SK-N-SH treated with all-trans-retinoic acid at 6 μM for 48 hours (cell line): ENCODE measurements at places on chromosomes 16 and 17.
A peak's percentile ranks its signal among the peaks of the same experiment; 100 is the strongest.

- ATAC-seq, result peak; percentile 41
Observed at GRCh38 chr16:48383877-48384519, 1.2 kb downstream of the SIAH1 start.

DNA sequence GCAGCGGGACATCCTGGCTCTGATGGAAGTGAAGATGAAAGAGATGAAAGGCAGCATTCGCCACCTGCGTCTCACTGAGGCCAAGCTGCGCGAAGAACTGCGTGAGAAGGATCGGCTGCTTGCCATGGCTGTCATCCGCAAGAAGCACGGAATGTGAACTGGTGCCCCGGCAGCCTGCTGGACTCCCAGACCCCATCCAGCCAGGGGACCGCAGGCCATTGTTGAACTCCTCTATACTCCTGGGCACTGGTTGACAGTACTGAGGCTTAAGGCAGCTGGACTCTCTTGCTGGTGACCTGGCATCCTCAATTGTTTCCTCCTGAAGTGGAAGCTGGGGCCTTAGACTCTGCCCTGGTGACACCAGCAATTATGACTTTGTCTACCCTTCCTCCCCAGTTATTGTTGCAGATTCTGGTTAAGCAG lies 1.2 kb downstream of the THAP11 start:
- ATAC-seq, result no peak

DNA sequence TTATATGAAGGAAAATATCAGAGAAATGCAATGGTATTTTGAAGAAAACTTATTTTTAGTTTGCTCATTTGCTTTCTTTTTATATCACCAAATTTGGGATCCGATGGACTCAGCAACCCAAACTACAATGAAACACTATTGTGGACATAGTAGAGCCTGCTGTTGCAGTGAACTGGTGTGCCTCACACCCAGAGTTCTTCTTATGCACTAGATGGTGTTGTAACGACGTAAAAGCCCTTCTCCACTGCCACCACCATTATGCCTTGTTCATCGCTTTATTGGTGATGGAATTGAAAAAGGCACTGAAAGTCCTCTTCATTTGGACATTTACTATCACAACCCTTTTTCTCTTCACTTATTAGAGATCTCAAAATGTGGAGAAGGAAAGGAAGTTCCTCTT lies 381.3 kb downstream of the CDH8 start:
- no peak for ATAC-seq

DNA sequence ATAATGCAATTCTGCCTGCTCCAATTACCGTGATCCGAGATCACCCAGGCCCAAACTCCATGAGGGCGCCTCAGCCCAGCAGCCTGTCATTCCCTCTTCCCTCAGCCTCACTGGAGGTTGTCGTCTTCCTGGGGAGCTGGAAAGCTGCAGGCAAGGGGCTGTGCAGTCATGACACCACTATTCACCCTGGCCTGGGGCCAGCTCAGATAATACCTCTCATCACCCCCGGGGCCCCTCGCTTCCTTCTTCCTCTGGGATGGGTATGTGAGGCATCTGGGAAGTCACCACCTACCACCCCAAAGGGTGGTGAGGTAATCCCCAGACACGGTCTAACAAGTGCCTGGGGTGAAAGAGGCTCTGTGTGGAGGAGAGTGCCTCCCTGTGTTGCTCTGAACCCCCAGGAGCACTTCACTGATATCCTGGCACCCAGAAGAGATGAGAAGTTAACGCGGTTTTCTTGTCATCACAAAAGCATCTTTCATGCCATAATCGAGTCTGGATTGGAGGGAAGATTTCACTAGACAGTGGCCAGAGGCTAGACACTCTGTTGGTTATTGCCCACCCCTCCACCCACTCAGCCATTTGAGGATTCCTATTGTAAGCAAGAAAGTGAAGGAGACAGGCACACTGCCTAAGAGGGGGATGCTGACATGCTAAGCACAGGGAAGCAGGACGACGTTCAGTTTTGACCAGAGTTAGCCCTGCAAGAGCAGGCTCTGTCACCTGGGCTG lies 18.4 kb downstream of the CFAP20 start:
- ATAC-seq, result peak; percentile 82

GRCh38 chr17:8991514-8992285 lies 26.2 kb upstream of the PIK3R5 start:
- peak; percentile 80 for ATAC-seq

DNA sequence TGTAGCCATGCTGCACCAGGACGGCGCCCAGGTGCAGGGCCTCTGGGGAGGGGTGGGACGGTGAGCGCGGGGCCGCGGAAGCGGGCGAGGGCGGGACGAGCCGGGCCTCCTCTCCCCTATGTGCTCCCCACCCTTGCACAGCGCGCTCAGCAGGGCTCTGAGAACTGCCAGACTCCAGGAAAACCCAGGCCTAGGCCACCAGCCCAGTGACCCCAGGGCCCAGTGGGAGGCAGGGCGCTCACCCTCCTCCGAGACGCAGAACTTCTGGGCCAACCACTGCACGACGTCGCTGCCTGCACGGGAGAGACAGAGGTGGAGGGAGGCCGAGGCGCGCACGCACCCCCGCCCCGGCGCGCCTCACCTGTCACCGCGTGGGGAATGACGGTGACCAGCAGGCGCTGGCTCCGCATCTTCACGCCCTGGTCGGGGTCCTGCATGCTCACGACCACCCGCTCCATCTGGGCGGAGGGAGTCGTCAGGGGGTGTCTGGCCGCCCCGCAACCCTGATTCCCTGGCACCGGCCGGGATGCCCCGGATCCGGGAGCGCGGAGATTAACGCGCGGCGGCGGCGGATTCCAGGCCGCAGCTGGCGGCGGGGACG lies 603 bp downstream of the RGS11 start:
- no peak for ATAC-seq

DNA sequence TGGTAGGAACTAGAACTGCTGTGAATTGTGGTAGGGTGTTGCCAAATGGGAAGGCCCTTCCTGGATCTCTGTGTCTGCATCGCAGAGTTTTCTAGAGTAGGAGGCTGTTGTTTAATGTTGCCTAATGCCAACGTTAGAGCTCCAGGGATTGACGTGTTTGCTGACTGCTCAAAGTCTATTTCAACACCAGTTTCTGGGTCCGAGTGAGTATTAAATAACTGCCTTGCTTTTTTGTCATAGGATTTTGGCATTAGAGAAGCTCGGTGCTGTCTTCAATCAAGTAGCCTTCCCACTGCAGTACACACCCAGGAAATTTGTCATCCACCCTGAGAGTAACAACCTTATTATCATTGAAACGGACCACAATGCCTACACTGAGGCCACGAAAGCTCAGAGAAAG lies 40.0 kb downstream of the SF3B3 start:
- no peak for ATAC-seq

DNA sequence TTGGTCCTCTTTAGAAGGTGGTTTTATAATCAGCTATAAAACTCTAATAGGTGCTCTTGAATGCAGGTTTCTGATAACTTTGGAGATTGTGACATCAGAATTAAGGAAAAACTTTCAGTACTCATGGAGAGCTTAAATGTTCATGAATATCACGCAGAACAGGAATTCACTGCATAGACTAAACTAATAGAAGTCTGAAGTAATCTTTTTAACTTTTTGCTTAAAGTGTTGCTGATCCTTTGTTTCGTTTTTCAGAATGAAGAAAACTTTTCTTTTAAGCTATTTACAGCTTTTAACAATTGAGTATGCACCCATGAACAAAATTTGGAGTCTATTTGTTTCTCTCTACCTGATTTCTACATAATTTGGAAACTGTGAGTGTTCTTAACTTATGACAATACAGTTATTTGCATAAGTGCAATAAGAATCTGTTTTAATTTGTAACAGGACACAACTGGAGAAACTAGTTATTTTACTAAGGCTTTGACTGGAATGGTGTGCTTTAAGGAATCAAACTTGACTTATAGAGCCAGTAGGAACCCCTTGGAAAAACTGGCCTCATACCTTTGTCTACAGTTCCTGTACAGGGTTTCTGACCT lies 17.0 kb upstream of the TRIM25 start:
- no peak for ATAC-seq

GRCh38 chr17:19260958-19261357 lies 23.8 kb downstream of the EPN2 start:
- ATAC-seq, result no peak

- ATAC-seq, result no peak
Observed at GRCh38 chr16:20611975-20612481, 35.9 kb upstream of the ACSM2B start.
